ENCODE measurements at places on chromosomes 5 and 9.

DNA sequence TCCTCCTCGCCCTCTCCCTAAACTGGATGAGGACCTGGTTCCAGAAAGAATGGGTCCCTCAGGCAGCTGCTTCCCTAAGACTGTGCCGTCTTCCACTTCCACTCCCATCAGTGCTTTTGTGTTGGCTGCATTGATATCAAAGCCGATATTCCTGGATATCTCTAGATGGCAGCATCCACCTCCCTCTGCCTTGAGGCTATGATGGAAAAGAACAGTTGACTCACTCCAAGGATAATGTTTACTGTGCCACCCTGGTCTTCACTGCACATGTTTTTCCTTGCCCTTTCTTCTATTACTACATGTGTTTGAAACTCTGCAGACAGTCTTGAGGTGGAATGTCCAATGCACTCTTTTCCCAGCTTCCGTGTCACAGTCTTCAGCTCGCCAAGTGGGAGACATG, 211.6 kb downstream of the MAST4 start:
- DNase-seq, result no peak

DNA sequence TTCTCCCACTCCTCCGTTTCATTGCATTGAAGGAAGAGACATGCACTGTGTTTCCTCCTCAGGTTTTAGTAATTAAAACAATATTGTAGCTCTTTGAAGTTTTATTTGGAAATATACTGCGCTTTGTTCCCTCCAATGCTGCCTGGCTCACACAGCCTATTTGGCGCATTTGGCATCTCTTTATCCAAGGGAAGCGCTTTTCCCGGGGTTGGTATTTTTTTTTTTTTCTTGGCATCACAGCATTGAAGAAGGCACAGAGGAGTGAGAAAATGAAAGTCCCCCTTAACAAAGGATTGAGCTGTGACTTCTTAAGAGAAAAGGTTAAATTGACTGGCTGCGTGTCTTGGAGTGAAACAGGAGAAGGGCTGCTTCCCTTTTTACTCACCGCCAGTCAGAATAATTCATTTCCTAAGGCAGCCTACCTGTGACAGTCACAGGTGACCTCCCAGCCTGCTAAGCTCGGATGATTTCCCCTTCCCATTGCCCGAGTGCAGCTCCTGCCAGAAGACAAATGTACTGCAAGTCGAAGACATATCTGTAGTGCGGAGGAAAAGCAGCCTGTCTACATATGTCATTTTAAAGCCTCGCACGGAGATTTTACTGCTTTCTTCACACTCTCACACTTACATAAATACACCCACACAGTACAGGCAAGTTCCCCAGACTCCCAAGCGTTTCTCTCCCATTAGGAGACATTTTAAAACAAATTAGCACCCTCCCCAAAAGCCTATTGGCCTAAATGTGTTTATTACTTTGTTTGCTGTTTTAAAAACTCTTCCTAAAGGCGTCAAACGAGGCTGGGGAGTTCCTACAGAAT, 665.5 kb upstream of the ZNF608 start:
- no peak for DNase-seq

GRCh38 chr9:108467161-108467560, 388.6 kb downstream of the ACTL7B start:
- no peak for DNase-seq

- DNase-seq, result no peak
Observed at GRCh38 chr5:156623381-156624040, 226.6 kb upstream of the PPP1R2B start.

- no peak for DNase-seq
Observed at GRCh38 chr5:2213121-2213730, 330.5 kb upstream of the IRX4 start.

- no peak for DNase-seq
Observed at GRCh38 chr5:168780888-168781287, 201.7 kb upstream of the PANK3 start.

DNA sequence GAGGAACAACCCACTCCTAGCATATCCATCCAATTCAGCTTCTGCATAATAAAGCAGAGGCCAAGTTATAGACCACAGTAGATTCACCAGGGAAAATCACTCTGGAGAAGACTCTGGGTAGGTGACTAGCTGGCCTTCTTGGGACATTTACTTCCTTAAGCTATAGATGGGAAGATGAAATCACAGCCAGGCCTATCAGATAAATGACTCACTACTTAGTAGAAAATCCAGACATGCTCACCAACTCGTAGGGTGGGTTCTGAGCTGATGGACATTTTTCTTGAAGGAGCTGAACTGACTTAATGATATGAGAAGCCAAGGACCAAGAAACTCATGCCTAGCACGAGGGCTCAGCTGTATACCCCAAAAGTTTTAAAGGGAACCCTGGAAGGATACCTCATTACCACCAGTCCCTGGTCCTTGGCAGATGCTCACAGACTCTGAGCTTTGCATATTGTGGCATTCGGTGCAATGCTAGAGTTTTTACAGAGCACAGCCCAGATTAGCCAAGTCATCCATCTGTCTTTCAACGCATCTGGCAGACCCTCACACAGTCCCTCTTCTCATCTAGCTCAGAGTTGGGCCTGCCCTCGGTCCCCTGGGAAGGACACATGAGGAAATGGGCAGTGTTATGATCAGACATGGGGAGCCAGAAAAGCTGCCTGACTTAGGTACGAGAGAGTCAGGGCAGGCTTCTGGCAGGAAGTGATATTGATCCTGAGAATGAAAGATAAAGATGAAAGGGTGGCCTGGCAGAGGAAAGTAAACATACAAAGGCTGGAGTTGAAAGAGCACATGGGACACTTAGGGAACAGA, 15.0 kb downstream of the ACSL6 start:
- DNase-seq, result no peak

GRCh38 chr5:14426521-14426920, 155.1 kb upstream of the OTULINL start:
- no peak for DNase-seq

GRCh38 chr9:27086818-27087680, 22.0 kb upstream of the TEK start:
- no peak for DNase-seq

DNA sequence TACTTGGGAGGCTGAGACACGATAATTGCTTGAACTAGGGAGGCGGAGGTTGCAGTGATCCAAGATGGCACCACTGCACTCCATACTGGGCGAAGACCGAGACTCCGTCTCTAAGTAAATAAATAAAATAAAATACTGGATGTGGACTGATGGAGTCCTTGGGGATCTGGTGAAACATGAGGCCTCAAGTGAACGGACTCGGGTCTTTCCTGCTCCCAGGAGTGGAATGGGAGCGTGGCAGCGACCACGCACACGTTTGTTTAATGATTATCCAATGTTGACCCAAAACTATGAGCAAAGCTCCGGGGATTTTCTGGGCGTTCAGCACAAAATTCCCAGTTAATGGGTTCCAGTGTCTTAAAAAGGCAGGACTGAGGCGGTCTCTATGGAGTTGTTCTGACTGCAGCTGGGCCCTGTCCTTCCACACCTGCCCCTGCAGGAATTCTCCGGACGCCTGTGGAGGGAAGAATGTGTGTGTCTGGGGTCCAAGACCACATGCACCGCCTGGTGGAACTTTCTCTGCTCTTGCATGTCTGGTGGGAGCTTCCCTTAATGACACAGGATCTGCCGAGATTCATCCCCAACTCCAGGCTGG, 26.6 kb downstream of the NEK6 start:
- no peak for DNase-seq

GRCh38 chr5:122091936-122092600, 14.0 kb upstream of the LOX start:
- DNase-seq, result no peak

GRCh38 chr9:122042056-122042455, 51.1 kb downstream of the TTLL11 start:
- DNase-seq, result no peak

GRCh38 chr5:96968074-96968473, 32.2 kb downstream of the LNPEP start:
- DNase-seq, result no peak

GRCh38 chr5:53965459-53965858, 344.9 kb downstream of the ARL15 start:
- DNase-seq, result no peak

DNA sequence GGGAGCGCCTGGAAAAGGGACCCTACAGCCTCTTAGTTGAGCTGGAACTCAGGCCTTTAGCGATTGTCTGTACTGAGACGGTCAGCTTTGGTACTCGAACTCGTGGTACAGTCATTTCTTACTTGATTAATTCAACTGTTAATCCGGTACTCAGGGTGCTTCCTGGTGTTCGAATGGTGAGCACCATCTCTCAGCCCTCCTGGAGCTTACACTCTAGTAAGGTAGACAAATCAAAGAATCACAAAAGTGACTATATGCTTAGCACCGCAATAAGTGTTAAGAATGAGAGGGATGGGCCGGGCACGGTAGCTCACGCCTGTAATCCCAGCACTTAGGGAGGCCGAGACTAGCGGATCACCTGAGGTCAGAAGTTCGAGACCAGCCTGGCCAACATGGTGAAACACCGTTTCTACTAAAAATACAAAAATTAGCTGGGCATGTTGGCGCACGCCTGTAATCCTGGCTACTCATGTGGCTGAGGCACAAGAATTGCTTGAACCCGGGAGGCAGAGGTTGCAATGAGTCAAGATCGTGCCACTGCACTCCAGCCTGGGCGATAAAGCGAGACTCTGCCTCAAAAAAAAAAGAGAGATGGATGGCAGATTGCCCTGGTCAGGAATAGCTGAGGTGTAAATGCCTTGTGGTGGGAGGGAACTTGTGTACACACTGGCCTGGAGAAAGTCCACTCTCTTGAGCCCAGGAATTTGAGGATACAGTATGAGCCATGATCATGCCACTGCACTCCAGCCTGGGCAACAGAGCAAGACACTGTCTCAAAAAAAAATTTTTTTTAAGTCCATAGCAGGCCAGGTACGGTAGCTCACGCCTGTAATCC, 981 bp downstream of the TCOF1 start:
- DNase-seq, result no peak

DNA sequence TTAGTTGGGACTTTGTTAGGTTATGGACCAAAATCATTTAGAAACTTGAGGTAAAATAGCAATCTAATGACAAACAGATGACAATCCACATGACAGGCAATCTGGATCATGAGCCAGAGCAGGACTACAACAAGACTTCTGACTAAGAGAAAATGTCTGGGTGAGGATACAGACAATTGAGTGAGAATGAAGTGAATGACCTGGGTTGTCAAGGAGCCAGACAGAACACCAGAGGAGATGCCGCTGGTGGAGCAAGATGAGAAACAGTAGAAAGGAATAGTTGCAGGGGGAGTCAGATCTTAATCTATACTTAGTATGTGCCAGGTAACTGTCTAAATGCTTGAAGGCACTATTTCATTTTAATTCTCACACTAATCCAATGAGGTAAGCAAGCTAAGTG, 277.8 kb downstream of the PRELID2 start:
- no peak for DNase-seq

DNA sequence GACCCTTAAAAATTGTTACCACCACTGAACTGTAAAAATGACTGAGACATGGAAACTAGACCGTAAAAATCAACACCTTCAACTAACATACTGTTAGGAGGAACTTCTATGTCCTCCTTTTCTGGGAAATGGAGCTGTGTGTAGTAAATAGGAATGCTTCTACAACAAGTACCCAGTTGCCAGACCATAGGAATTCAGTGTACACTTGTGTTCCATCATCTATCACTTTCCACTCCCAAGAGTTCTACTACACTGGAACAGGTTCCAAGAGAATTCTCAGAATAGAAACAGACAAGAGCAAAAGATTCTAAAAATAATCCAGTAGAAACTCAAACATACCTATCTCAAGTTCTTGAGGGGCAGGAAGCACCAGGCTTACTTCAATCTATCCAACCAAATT, 23.6 kb downstream of the UBAP2 start:
- DNase-seq, result no peak

DNA sequence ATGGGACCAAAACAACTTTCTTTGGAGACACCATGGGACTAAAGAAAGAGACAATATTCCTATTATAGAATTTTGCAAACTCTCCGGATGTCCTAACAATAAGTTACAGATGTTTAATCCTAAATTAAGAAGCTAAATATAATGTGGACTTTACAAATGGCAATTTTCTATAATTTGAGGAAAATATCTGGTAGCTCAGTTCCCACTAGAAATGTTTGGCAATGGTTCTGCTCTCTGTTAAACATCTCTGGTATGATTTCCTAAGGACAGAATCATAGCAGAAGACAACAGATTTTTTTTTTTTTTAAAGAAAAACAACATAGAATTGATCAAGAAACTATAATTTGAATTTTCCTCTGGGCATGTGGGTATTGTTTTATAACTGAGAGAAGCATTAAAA, 232.8 kb downstream of the ENC1 start:
- no peak for DNase-seq

Data from left forelimb (tissue), 1 donor.